ENCODE measurements at places on chromosomes 6 and 20. TPM values are rescaled to one million over a fixed set of nuclear protein-coding genes. Genes with fewer than 3 reads are reported as not detected.

GRCh38 chr20:21615617-21616080 is 89.8 kb upstream of the PAX1 start:
- DNase-seq, result no peak

GRCh38 chr6:127956260-127956888 is 55.5 kb upstream of the THEMIS start:
- no peak for DNase-seq

GRCh38 chr20:7432612-7433011 is 507.6 kb downstream of the HAO1 start:
- DNase-seq, result no peak

Gene CDH4
- total RNA-seq, result 0.06 TPM

DNA sequence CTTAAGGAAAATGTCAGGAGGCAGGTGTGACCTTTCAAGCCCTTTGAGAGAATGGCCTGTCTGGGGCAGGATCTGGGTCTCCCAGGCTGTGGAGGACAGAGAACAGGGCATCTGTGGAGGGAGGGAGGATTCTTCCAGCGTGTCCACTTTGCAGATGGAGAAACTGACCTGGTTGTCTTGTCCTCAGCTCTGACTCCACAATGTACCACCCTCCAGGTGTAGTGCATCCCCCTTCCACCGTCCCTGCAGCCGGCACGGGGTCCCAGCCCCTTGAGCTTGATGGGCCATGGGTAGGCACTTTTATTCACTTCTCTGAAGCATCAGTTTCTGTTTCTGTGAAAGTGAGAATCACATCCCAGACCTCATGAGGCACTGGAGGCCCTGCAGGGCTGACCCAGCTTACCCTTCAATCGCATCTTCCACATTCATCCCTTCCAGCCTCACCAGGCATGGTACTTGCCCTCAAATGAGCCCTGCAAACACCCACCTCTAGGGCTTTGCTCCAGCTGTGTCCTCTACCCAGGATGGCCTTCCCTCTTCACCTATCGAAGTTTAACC is 4.6 kb upstream of the TGM2 start:
- DNase-seq, result peak; percentile 62

Gene CD109
- 26.1 TPM for total RNA-seq

Gene MRAP2
- 65.1 TPM for total RNA-seq

Gene BCAS1
- 2.5 TPM for total RNA-seq

Gene MLN
- total RNA-seq, result not detected

Gene SLC16A10
- total RNA-seq, result 13.1 TPM

DNA sequence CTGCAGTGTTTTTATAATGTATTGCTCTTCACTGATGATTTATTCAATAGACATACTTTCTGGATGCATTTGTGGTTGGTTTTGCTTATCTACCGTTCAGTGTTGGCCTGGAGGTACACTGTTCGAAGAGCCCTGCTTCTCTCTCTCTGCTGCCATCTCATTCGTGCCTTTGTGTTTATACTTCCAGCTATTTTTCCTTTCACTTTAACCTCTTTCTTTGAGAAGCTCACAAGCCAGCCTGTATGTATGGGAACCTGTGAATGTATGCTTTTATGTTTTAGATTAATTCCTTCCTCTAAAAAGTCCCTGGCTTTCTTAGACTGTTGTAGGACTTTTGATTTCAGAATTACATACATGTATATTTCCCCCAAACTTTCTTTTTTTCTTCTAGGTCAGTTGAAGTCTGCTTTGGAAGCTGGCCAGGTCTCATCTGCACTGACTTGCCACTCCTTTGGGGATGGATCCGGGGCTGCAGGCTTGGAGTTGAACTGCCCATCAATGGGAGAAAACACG is 83.0 kb downstream of the SCAND1 start:
- DNase-seq, result no peak

Measured in aorta (tissue), 5 donors.